ENCODE measurements at places on chromosomes 1 and 21.

DNA sequence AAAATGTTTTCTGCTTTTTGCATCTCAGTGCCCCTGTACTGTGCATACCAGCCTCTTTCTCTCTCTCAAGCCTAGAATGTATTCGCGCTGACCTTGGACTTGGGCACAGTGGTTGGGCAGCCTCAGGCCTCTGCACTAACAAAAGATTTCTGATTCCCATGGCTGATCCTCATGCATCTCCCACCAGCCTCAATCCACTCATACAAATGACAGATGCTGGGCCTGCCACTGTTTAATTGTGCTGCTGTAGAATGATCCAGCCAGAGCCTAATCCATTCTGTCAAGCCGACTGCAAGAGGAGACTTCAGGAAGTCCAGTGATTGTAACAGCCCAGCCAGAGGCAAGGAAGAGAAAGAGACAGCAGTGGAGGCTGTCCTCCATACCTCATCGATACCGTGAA, 180.8 kb downstream of the ASTN1 start:
- DNase-seq: no peak

- DNase-seq: no peak
These were observed 34.6 kb downstream of the EIF2D start for GRCh38 chr1:206577626-206578025.

DNA sequence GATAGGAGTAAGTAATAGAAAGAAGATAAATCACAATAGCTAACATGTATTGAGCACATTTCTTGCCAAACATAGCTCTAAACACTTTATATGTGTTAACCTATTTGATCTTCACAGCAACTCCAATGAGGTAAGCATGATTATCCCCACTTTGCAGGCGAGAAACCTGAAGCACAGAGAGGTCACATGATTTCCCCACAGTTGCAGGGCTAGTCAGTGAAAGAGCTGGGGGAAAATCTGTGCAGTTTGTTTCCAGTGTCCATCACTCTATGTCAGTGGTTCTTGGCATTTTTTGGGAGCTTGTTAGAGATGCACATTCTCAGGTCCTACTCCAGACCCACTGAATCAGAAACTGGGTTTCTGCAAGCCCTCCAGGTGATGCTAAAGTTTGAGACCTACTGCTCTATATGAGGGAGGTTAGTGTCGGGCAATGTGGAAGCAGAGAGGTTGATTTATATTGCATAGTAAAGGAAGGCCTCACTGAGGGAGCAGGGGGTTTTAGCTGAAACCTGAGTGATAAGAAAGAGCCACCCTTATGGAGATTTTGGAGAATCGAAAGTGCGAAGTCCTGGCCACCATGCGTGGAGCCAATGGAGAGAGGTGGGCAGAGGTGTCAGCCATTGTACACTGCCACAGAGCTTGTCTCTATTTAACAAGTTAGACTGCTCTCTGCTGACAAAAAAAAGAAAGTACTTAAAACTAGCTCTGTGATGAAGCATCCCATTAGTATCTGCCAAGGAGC, 20.9 kb downstream of the MCOLN3 start:
- peak; percentile 40 for DNase-seq

- DNase-seq: no peak
These were observed 150.3 kb downstream of the AMY1C start for GRCh38 chr1:103900005-103900404.

DNA sequence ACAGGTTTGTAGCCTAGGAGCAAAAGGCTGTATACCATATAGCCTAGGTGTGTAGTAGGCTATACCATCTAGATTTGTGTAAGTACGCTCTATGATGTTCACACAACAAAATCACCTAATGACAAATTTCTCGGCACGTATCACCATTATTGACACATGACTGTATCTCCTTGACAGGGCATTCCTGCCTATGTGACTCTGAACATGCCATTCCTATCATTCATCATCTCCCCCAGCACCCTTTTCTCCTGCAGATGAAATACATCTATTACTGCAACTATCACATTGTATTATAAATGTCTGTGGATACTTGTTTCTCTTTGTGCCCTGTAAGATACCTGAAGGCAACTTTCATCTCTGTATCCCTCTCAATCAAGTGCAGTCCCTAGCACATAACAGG, 29.9 kb downstream of the TP53BP2 start:
- no peak for DNase-seq

DNA sequence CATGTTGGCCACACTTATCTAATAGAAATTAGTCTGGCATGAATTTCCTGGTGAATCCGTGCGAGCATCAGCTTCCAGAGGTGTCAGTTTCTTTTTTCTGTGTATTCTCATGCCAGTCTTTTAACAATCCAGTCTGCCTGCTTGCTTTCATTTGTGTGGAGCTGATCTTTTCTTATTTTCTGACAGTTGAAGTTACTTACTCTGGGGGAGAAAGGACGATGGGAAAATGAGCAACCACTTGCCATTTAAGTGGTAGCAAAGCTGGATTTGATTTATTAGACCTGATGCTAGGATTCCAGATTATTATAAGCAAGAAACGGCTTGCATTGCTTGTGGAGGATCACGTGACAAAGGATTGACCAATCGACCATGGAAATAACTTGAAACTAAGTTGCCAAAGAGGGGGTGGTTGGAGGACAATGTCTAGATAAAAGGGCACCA, 24.3 kb upstream of the APP start:
- DNase-seq: no peak

- DNase-seq: no peak
These were observed 15.8 kb upstream of the CYB5R1 start for GRCh38 chr1:202982715-202983430.

- no peak for DNase-seq
These were observed 90.9 kb downstream of the RGS7 start for GRCh38 chr1:241266121-241266520.

GRCh38 chr1:53618500-53619366, 120.2 kb downstream of the GLIS1 start:
- peak; percentile 9 for DNase-seq

GRCh38 chr1:185869590-185869989, 135.4 kb downstream of the HMCN1 start:
- no peak for DNase-seq
